ENCODE measurements at places on chromosomes 1 and 21.

GRCh38 chr1:207959141-207959825, 48.4 kb upstream of the CD34 start:
- DNase-seq, result peak; percentile 59

DNA sequence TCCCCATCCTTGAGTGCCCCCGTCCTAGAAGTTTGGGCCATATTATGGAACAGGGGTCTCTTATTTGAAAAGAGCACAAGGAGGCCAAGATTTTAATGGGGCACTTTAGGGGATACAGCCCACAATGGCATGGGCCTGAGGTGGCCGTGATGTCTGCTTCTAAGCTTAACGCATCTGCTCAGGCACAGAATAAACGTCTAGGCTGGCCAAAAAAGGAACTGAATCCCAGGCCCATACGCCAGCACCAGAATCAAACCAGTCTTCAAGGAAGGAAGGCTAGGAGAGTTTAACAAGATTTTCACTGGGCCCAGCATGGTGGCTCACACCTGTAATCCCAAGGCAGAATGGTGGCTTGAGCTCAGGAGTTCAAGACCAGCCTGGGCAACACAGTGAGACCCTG, 9.2 kb upstream of the SARS1 start:
- no peak for DNase-seq

DNA sequence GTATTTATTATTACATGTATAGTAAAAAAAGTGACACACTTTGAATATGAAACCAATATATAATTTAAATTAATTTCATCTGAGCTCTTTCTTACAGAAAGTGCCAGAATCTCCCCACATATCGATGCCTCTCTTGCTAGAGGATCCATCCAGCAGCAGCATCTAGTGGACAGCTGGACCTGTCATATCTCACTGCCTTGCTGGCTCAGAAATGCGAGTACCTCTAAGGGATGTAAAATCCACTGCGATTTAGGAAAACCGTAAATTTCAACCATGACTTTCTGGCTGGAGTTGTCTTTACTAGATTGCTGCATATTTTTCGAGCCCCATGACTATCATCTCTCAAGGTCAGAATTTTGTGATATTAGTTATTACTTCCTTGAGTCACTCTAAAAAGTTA, 333.8 kb downstream of the NEGR1 start:
- no peak for DNase-seq

- DNase-seq, result peak; percentile 53
Measured at GRCh38 chr1:150562446-150563339, 13.5 kb downstream of the ADAMTSL4 start.

- DNase-seq, result peak; percentile 51
Measured at GRCh38 chr1:231415018-231415583, 7.0 kb downstream of the EGLN1 start.

DNA sequence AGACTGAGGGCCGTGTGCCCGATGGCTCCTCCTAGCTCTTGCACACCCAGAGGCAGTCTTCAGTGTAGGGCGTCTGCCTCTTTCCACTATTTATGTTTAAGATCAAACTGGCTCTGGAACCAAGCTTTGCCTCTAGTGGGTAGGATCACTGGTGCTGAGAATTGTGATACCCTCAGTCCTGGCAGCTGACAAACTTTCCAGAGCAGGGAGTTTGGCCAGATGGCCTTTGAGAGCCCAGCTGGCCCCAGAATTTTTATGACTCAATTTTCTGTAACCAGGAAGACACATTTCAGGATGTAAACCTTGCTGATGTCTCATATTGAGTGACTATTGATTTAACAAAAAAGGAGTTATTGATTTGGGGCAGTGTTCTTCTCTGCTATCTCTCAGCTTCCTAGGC, 6.7 kb downstream of the COQ8A start:
- DNase-seq, result no peak

DNA sequence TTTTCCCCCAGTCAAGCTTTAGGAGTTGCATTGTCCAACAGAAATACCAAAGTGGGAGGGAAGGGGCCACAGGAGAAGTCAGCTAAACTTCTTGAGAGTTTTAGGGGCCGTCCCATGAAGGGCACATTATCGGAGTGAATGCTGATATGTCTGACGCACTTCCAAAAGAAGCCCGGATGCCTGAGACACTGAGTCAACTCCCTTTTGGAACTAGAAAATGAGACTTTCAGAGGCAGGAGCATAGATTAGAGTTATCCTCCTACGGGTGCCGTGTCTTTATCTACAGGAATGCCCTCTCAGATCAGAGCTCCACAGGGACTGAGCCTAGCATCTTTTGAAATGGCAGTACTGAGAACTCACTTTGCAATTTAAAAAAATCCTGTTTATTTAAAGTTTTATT, 13.1 kb downstream of the ACTN2 start:
- no peak for DNase-seq

DNA sequence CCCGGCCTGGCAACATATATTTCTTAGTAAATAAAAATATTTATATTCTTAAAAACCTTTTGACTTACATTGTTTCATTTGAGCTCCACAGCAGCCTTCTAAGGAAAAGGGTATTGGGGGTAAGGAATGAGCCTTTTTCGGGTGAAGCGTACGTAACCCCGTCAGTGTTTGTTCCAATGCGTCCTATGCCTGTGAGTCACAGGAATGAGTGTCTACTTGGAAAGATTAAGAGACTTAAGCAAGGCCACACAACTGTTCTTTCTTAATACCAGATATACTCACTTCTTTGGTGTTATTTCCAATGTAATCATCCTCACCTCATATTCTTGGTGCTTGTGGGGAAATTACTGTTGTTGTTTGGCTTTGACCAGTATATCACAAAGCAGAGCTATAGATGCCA, 22.7 kb downstream of the WDTC1 start:
- DNase-seq, result peak; percentile 40

GRCh38 chr1:198534548-198535418, 5.7 kb downstream of the ATP6V1G3 start:
- no peak for DNase-seq

- peak; percentile 56 for DNase-seq
Measured at GRCh38 chr1:193676996-193677549, 490.7 kb upstream of the B3GALT2 start.

GRCh38 chr1:157770442-157771043, 6.4 kb downstream of the FCRL2 start:
- DNase-seq, result no peak

GRCh38 chr1:208235982-208236761, 8.0 kb downstream of the PLXNA2 start:
- DNase-seq, result peak; percentile 61

DNA sequence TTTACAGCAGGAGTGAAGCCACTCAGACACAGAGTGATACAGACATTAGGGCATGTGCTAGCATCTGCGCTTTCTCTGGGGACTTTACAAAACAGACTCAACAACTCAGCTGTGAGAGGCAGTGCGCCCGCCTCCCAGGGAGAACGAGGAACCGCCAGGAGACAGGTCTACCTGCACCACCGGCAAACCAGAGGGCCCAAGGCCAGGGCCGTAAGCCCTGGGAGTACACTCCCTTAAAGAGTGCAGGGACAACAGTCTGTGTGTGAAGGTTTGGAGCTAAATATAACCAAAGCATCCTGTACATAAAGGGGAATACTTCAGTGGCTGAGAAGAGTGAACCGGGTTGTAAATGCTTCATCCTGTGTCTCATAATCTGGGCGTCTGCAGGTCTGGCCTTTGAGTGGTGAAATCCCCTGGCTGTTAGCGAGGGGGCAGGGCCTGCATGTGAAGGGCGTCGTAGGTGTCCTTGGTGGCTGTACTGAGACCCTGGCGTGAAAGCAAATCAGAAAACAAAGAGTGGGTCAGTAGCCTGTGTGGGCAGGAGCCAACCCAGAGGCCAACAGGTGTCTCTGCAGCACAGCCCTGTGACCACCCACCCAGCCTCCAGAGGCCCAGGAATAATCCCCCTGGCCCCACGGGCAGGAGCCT, 86.9 kb downstream of the CD247 start:
- DNase-seq, result no peak

DNA sequence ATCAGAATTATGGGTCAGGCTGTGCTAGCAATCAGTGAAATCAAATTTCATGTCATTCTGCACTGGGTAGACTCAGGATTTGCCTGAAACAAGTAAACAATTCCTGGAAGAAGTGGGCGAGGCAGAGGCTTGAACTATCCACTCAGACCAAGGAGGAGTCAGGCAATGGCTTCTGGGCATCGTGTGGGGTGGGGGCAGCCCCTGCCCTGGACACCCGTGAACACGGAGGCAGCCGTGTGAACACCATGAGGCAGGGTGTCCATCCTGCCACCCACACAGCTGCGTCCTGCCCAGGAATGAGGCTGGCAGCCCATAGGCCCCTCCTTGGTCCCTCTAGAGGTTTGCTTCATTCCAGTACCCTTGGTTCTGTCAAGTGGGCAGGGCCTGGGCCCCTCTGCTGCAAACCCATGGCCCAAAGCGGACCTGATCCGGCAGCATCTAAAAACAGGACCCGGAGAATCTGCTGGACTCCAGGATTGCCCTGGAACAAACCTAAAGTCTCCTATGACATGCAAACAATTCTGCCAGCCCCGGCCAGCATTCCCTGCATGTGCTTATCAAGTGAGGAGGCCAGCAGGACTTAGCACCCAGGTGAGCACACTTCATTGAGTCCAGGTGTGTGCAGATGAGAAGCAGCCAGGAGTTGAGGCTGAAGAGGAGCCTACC, 69.5 kb downstream of the PDE9A start:
- DNase-seq, result no peak

- no peak for DNase-seq
Measured at GRCh38 chr1:143680304-143680703, 291.5 kb downstream of the FAM72C start.

DNA sequence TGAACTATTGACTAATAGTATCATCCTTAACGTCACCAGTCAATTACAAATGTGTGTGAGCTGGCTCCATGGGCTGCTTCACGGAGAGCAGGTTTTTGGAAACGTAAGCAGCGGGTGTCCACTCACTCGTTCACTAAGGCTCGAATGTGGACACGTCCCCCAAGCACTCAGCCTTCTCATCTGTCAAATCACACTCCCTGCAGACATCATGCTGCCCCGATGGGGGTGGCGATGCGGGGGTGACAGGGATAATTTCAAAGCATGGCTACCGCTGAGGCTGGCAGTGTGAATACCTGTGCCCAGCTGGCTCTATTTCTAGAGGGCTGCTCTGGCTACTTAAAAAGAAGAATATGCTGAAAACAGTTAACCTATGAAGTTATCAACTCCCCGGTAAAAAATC, 71.3 kb downstream of the CAPZB start:
- no peak for DNase-seq

GRCh38 chr1:230306169-230306568, 120.0 kb downstream of the PGBD5 start:
- DNase-seq, result no peak

- no peak for DNase-seq
Measured at GRCh38 chr1:65949230-65949626, 156.5 kb downstream of the PDE4B start.

- DNase-seq, result peak; percentile 63
Measured at GRCh38 chr1:119646521-119647227, 1.4 kb downstream of the ZNF697 start.

Data from epithelial cell of esophagus (primary cell).